Iris pigment epithelial cell (primary cell): ENCODE measurements at places on chromosomes 7 and 10.

- no peak for DNase-seq
These were observed 201.2 kb upstream of the GRB10 start for GRCh38 chr7:50983850-50984249.

- peak; percentile 95 for DNase-seq
These were observed 1.3 kb downstream of the LSMEM1 start for GRCh38 chr7:112481833-112482670.

DNA sequence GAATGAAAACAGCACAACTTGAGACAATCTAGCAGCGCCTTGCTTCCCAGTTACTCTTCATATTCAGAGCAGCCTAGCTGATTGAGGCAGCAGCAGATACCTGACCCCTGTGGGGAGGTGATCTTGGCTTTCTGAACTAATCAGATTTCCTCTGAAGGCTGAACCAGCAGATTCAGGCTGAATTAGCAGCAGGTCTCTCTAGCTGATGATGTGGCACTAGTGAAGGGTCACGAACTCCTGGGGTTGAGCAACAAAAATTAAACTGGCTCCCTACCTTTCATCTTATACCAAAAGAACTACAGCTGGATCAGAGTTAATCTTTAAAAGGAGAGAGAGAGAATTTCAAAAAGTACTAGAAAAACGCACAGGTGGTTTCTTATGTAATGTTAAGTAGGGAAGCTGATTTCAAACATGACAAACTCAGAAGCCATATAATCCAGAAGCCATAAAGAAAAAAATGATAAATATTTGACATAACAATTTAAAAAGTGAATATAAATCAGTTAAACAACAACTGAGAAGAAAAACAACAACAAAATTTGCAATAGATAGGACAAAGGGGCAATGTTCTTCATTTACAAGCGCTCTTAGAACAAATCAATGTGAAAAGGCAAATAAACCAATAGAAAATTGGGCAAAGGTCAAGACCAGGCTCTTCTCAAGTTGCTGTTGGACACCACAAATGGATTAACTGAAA, 13.5 kb downstream of the SLC25A13 start:
- DNase-seq: peak; percentile 39

DNA sequence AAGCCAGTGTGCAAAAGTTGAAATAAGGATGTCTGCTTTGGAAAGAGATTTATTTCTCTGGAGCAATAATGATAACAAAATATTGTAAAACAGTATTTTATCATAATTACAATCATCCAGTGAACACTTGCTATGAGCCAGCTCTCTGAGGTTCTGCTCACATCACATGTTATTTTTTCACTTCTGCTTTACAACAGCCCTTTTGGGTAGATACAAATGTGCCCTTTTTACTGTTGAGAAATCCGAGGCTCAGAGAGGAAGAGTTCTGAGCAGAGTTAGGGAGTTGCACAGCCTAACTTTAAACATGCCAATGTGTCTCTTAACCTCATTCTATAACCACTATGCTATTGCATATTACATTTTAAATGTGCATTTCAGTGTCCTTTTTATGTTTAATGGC, 232.6 kb upstream of the CDC14C start:
- DNase-seq: no peak
